ENCODE measurements at places on chromosomes 12 and 14. TPM values are rescaled to one million over a fixed set of nuclear protein-coding genes. Genes with fewer than 3 reads are reported as not detected.

Gene TMTC2
- total RNA-seq: 9.0 TPM

Gene PLEKHH1
- 12.5 TPM for total RNA-seq

Gene LUM
- 18.5 TPM for total RNA-seq

Gene SOAT2
- total RNA-seq: not detected

Gene RIC8B
- 7.9 TPM for total RNA-seq

Data from NCI-H460 (cell line).